ENCODE measurements at places on chromosomes 3 and 15. TPM values are rescaled to one million over a fixed set of nuclear protein-coding genes. Genes with fewer than 3 reads are reported as not detected.

The ZPLD1 gene
- total RNA-seq, result 1.1 TPM

The ZNF620 gene
- total RNA-seq, result 0.83 TPM

The C2CD4A gene
- 1.4 TPM for total RNA-seq

The DNAH12 gene
- 0.13 TPM for total RNA-seq

The MASP1 gene
- total RNA-seq, result 1.7 TPM

The P2RY14 gene
- not detected for total RNA-seq

The LSG1 gene
- total RNA-seq, result 25.9 TPM

The LSMEM2 gene
- not detected for total RNA-seq

The MYH15 gene
- 2.3 TPM for total RNA-seq
